Muscle of leg (tissue), 16 donors: ENCODE measurements at places on chromosomes 1 and 21. TPM values are rescaled to one million over a fixed set of nuclear protein-coding genes. Genes with fewer than 3 reads are reported as not detected.

AVPR1B gene
- polyA plus RNA-seq: 0.62 TPM

GRCh38 chr1:8154621-8155052 is 128.5 kb upstream of the ERRFI1 start:
- DNase-seq: no peak

- DNase-seq: no peak
These were observed 212.7 kb downstream of the PTBP2 start for GRCh38 chr1:96934282-96934681.

DNA sequence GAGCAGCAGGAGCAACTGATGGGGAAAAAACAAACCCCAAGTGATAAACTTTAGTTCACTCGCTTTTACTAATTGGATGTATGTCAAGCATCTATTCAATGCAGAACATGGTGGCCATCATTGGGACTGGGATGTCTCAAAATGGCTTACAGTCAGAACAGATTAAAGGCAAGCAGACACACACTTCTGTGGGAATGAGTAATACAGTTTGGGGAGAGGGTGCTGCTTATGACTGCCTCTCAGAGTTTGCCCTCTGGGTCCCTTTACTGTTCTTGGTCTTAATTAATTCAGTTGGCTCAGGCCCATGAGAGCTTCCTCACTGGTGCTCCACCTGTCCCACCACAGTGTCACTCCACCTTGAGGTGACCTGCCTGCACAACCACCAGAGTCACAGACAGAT is 119.5 kb downstream of the TBX19 start:
- no peak for DNase-seq

DNA sequence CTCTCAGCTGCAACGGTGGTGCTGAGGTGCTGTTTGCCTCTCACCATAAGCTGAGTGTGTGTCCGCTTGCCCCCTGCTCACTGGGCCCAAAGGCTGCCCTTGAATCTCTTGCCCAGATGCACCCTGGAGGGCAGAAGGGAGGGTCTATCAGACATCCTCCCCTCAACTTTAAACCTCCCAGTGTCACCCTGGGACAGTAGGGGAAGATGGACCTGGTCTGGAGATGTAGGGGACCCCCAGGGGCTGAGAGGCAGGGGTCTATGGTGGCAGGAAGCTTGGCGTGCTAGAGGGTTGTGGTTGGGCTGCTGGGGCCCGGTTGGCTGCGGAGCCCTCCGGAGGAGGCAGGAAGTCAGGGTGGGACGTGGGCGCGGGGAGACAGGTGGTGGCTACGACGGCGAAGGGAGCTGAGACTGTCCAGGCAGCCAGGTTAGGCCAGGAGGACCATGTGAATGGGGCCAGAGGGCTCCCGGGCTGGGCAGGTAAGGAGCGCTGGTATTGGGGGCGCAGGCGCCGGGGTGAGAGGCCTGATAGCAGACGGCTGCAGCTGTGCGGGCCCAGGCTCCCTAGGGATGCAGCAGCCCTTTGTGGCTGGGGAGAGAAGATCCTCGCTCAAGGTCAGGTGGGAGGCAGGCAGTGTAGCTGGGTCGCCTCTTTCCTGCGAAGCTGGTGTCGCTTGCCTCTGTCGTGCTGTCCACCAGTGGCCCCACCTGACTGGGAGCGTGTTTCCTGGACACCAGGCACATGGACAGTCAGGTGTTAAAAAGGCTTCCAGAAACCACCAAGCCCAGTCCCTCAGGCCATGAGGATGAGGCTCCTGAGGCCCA is at the start of gene LCK:
TSS of gene LCK (plus strand) at position 373 of the 824 bp plus-strand sequence. CDS start 23,065 bp downstream, outside the sequence.
- DNase-seq: no peak

DNA sequence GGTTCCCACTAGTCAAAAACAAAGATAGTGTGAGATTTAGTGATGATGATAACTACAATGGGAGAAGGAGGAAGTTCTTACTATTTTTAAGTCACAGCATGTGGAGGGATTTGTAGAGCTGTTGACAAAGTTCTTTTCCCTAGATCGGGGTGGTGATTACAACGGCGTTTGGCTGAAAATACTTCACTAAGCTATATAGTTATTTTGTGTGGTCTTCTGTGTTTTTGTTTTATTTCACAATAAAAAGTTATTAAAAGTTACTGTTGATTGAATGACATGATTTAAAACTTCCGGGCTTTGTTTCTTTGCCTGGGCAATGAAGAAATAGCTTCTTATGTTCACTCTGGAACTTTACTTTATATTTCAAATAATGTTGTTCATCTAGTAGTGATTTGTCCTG is 47.3 kb upstream of the SSX2IP start:
- no peak for DNase-seq

DNA sequence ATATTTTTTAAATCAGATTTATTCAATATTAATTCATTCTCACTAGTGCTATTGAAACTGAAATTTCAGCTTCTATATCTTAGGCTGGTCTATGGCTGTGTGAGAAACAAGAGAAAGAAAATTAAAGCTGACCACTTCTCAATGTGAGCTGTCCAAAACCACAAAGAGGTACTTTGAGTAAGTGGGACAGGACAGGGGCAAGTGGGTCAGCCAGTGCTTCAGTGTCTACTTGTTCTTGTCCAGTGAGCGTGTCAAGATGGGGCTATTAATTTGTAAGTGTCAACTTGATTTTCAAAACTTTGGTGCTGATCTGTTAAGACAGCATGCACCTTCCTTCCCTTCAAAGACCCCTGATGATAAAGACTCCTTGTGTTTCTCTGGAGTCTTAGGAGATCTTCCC is 533.9 kb downstream of the PLPP3 start:
- no peak for DNase-seq

- DNase-seq: peak; percentile 59
These were observed 231.2 kb upstream of the LYPLAL1 start for GRCh38 chr1:218942431-218942830.

DNA sequence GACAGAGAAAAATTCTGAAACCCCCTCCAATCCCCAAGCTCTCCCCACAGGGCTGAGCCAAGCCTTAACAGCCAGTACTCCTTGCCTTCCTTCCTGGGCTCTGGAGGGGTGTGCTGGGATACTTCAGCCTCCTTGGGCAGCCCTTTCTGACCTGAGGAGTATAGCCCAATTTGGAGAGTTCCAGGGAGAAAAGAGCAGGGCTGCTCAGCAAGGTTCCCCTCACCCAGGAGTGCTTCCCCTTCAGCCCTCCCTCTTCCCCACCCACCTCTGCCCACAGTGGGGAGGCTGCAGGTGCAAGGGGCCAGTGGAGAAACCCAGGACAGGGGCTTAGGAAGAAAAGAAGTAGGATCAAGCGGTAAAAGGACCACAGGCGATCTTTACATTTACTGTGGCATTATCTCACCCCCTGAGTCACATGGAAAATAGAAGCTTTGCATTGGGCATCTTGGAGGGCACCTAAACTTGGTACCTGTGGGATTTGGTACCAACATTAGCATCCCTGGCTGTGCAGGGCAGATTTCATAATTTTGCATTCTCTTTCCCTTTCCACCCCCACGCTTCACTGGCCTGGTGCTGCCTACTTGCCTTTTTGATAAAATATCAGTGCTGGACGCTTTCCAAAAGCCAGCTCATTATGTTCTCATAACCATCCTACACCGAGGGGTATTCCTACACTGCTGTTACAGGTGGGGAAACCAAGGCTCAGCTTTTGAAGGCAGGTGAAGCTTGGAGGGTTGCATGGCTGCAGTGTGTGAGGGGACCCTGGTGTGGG is 2.8 kb upstream of the ADORA1 start:
- no peak for DNase-seq

GRCh38 chr1:162502928-162503327 is 5.3 kb downstream of the UHMK1 start:
- no peak for DNase-seq
